Right ventricle myocardium superior (tissue), 1 donor: ENCODE measurements at places on chromosomes 3 and 15. TPM values are rescaled to one million over a fixed set of nuclear protein-coding genes. Genes with fewer than 3 reads are reported as not detected.

- no peak for DNase-seq
These were observed 197.3 kb upstream of the LINGO1 start for GRCh38 chr15:77830051-77830468.

- DNase-seq = no peak
These were observed 1.9 kb upstream of the ISL2 start for GRCh38 chr15:76334438-76335306.

DNA sequence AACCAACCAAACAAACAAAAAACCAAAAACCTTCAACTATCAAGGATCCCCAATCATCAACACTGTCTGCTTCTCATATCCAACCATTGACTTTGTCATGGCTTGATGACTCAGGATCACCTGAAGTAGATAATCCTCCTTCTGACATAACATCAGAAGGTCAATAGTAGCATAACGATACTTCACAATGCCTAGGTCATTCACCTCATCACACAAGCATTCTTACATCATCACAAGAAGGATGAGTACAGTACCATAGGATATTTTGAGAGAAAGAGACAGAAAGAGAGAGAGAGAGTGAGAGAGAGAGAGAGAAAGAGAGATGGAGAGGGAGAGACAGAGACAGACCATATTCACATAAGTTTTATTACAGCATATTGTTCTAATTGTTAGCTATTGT lies 42.1 kb downstream of the SPATA16 start:
- DNase-seq = no peak

DNA sequence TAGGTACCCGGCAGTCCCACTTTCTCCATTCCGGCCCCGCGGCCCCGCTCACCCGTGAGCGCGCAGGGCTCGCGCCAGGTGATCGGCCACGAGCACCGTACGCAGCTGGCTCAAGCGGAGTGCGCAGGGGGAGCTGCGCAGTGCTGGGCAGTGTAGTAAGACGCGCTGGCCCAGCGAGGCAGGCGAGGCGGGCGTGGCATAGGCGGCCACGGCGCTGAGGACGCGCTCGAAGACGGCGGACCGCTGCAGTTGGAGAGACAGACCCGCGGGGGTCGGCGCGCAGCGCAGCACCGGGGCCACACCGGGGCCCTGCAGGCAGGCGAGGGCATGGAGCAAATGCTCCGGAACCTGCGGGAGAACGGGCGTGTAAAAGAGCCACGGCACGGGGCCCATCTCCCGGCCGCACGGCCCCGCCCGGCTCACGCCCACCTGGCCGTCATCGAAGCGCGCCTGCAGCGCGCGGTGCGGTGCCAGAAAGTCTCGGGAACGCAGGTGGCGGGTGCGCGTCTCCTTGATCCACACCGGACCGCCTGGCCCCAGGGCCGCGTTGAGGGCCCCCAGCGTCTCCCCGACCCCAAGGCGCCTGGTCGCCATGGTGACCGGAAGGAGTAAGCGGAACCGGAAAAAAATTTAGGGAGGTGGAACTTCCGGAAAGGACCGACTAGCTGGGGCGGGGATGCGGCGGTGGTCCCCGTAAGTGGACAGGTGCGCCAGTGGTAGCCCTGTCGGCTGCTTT lies at the start of gene DALRD3:
TSS of gene DALRD3 (minus strand) at position 610 of the 736 bp plus-strand sequence. CDS start at position 594, 16 bp downstream.
- peak; percentile 79 for DNase-seq

GXYLT2 gene
- 10.2 TPM for total RNA-seq

GRCh38 chr3:180595559-180595935 lies 6.4 kb upstream of the TTC14 start:
- no peak for DNase-seq

NDUFAF3 gene
- total RNA-seq = 165 TPM

- no peak for DNase-seq
These were observed 36.0 kb upstream of the SKIL start for GRCh38 chr3:170321321-170322034.

- no peak for DNase-seq
These were observed 2.4 kb downstream of the MYLK start for GRCh38 chr3:123881771-123882170.

IQCF5 gene
- total RNA-seq = not detected

DNA sequence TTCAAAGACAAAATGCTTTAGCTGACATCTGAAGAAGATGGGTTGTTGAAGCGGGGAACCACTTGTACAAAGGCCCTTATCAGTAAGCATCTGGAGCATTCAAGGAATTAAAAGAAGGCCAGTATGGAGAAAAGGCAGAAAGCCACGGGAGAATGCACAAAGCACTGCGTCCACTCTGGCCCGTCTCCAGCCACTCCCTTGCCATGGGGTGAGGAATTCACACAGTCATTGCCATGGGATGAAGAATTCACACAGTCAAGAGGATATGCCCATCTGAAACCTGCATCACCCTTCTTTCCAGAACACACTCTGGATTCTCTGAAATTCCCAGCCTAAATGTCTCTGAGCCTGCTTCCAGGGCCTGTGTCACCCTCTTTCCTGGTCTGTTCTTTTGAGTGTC lies 26.7 kb upstream of the STAG1 start:
- DNase-seq = no peak

- no peak for DNase-seq
These were observed 37.3 kb downstream of the DLG1 start for GRCh38 chr3:197261164-197261509.

GRCh38 chr15:87523516-87523915 lies 733.0 kb downstream of the NTRK3 start:
- no peak for DNase-seq
